ENCODE measurements at places on chromosomes 6 and 20.
A peak's percentile ranks its signal among the peaks of the same experiment; 100 is the strongest.

DNA sequence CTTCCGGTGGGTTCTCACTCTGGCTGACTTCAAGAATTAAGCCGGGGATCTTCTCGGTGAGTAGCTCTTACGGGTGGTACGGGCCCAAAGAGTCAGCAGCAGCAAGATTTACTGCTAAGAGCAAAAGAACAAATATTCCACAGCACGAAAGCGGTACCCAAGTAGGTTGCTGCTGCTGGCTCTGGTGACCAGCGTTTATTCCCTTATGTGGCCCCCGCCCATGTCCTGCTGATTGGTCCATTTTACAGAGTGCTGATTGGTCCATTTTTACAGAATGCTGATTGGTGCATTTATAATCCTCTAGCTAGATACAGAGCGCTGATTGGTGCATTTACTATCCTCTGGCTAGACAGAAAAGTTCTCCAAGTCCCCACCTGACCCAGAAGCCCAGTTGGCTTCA lies 44.3 kb downstream of the FAM50B start:
- peaks cover 4% of the 10 kb centered on the region for H3K4me1 ChIP-seq
- no peak overlapping the region for H3K27ac ChIP-seq
- no peaks in the 10 kb centered on the region for H3K36me3 ChIP-seq
- no peak for DNase-seq
- H3K27me3 ChIP-seq: no peaks in the 10 kb centered on the region

DNA sequence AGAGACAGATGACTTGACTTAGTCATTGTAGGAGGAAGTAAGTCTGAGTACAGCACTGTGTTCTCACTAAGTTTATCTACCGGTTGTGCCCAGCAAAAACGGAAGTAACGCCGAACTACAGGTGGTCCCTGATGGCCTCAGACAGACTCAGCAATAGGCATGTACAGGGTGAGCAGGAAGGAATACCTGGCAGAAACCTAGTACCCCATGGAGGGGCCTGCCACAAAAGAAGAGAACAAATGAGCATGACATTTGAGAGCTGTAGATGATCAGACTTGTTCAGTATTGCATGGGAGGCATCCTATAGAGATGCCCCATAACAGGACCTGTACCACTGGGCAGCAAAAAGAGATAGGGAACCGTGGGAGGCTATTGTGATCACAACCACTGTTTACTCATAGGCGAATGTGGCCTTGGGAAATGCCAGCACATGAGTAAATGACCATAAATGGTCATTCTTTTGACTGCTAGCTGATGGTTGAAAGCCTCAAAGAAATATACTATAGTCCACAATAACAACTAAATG lies 106.4 kb upstream of the TAB2 start:
- no peak overlapping the region for H3K4me3 ChIP-seq
- H3K27ac ChIP-seq: peak overlapping the region; percentile 21
- H3K4me1 ChIP-seq: peaks cover 40% of the 10 kb centered on the region

DNA sequence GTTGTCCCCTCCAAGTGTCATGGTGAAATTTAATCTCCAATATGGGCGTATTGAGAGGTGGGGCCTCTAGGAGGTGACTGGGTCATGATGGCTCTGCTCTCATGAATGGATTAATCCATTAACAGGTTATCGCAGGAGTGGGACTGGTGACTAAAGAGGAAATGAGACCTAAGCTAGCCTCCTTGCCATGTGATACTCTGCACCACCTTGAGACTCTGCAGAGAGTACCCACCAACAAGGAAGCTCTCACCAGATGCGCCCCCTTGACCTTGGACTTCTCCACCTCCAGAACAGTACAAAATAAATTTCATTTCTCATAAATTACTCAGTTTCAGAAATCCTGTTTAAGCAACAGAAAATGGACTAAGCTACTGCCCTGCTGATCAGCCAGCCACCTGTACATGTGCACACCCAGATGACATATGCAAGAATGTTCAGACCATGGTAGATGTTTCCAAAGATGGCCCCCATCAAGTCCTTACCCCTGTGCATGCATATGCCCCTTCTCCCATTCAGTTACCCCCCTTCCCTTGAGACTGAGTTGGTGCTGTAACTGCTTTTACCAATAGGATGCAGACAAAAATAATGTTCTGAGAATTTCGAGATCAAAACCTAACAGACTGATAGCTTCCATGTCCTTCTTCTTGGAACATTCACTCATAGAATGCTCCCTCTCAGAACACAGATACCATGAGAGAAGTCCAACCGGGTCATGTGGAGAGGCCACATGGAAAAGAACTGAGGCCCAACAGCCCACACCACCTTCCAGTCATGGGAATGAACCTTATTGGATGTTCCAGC lies 28.4 kb downstream of the MAP3K5 start:
- no peaks in the 10 kb centered on the region for H3K27me3 ChIP-seq
- DNase-seq: no peak
- no peak overlapping the region for H3K4me3 ChIP-seq
- H3K4me1 ChIP-seq: peaks cover 6% of the 10 kb centered on the region
- no peak overlapping the region for H3K27ac ChIP-seq

- H3K4me3 ChIP-seq: no peak overlapping the region
- H3K36me3 ChIP-seq: no peaks in the 10 kb centered on the region
- H3K27ac ChIP-seq: no peak overlapping the region
- peaks cover 66% of the 10 kb centered on the region for H3K4me1 ChIP-seq
Measured at GRCh38 chr6:111802720-111803330, 70.4 kb downstream of the FYN start.

DNA sequence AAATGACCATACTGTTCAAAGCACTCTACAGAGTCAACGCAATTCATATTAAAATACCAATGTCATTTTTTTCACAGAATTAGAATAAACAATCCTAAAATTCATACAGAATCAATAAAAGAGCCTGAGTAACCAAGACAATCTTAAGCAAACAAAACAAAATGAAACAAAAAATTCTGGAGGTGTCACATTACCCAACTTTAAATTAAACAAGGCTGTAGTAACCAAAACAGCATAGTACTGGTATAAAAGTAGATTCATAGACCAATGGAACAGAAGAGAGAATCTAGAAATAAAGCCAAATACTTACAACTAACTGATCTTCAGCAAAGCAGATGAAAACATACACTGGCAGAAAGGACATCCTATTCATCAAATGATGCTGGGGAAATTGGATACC lies 346.9 kb upstream of the JAG1 start:
- H3K36me3 ChIP-seq: no peaks in the 10 kb centered on the region
- no peak overlapping the region for H3K27ac ChIP-seq
- H3K4me3 ChIP-seq: no peak overlapping the region
- no peak for DNase-seq

DNA sequence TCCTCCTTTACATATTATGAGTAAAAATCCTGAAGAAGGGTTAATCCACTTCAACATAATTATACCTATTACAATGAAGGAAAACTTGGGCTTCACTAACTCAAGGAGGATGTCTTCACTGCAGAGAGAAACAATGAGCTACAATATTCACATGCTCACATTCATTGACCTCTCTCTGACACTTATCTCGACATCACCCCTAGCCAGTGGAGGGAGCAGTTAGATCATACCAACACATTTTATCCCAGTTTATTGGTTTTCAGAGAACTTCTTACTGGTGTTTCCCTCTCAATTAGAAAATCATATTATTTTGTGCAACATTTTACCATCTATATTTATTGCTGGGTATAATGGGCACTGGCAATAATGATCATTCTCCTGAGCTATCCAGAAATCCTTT lies 646.5 kb downstream of the TENT5A start:
- no peaks in the 10 kb centered on the region for H3K4me1 ChIP-seq
- H3K27me3 ChIP-seq: no peaks in the 10 kb centered on the region
- H3K27ac ChIP-seq: no peak overlapping the region
- no peaks in the 10 kb centered on the region for H3K36me3 ChIP-seq

- H3K27me3 ChIP-seq: no peaks in the 10 kb centered on the region
- peak overlapping the region; percentile 67 for H3K27ac ChIP-seq
- H3K4me3 ChIP-seq: 0 out of 2 replicates have a peak overlapping the region, but pooled peaks have one; percentile 66
- peak; percentile 80 for DNase-seq
Measured at GRCh38 chr6:163404825-163405265, 9.7 kb upstream of the QKI start.

GRCh38 chr6:130837067-130837466 lies 9.9 kb downstream of the SMLR1 start:
- no peaks in the 10 kb centered on the region for H3K36me3 ChIP-seq
- no peak for DNase-seq
- H3K27me3 ChIP-seq: no peaks in the 10 kb centered on the region
- H3K27ac ChIP-seq: no peak overlapping the region
- peaks cover 9% of the 10 kb centered on the region for H3K4me1 ChIP-seq
- no peak overlapping the region for H3K4me3 ChIP-seq

GRCh38 chr6:125868252-125868651 lies 77.5 kb downstream of the NCOA7 start:
- H3K4me1 ChIP-seq: peaks cover 18% of the 10 kb centered on the region
- no peaks in the 10 kb centered on the region for H3K36me3 ChIP-seq
- no peak overlapping the region for H3K4me3 ChIP-seq
- H3K27me3 ChIP-seq: no peaks in the 10 kb centered on the region

DNA sequence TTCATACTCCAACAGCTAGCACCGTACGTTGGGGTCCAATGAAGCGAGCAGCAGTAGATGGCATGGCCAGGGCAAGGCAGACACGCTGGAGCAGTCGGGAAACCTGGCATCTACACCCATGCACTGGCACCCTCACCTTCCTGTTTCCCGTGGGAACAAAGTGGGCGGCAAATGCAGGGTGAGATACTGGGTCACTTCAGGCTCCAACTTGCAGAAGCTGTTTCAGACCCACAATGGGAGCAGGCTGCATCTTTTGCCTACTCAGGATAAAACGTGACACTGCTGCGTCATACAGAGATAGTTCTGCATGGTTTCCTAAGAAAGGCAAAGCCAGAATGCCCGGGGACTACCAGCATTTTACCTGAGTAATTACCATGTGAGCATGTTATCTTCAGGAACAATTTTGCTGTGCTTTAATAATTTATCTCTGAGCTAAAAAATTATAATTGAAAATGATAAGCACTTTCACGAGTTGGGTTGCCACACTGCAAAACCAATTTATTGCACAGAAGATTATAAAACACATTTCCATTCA lies 10.9 kb upstream of the CD93 start:
- no peak overlapping the region for H3K4me3 ChIP-seq
- H3K27me3 ChIP-seq: peaks cover 5% of the 10 kb centered on the region
- no peaks in the 10 kb centered on the region for H3K36me3 ChIP-seq
- no peaks in the 10 kb centered on the region for H3K4me1 ChIP-seq
- no peak overlapping the region for H3K27ac ChIP-seq
- DNase-seq: no peak

DNA sequence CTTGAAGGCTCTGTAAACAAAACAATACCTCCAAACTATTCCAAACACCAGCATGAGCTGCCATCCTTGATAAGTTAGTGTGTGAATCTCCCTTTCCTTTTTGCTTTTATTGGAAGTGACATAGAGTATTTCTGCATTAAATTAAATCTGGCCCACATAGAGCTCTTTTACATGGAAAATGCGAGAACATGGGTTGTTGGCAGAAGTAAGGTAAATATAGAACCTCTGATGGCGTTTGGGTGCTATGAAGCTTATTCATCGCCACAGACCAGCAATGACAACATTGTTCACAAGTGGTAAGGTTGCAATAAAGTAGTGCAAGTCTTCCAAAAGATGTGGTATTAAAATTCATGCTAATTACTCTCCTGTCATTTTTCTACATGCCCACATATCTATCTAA lies 445.8 kb upstream of the JAG1 start:
- H3K4me3 ChIP-seq: no peak overlapping the region
- no peak for DNase-seq
- peaks cover 20% of the 10 kb centered on the region for H3K4me1 ChIP-seq
- H3K36me3 ChIP-seq: no peaks in the 10 kb centered on the region
- no peaks in the 10 kb centered on the region for H3K27me3 ChIP-seq
- H3K27ac ChIP-seq: no peak overlapping the region

DNA sequence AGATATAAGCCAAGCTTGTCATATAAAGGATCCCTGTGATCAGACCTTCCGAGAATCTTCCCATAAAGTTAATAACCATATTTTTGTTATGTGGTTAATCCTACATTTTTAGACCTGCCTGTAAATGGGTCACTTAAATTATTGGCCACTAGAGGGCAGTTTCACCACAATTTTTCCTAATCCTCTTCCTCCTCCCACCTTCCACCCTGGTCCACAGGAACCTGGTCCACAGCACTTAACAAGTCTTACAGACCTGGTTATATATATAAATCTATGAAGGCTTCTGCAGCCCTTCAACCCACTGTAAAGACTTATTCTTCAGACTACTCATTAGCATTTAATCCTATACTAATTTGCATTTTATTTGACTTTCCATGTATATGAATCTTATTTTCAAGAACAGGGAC lies 28.3 kb downstream of the MRS2 start:
- peak; percentile 65 for DNase-seq
- no peak overlapping the region for H3K4me3 ChIP-seq
- H3K4me1 ChIP-seq: peaks cover 14% of the 10 kb centered on the region

DNA sequence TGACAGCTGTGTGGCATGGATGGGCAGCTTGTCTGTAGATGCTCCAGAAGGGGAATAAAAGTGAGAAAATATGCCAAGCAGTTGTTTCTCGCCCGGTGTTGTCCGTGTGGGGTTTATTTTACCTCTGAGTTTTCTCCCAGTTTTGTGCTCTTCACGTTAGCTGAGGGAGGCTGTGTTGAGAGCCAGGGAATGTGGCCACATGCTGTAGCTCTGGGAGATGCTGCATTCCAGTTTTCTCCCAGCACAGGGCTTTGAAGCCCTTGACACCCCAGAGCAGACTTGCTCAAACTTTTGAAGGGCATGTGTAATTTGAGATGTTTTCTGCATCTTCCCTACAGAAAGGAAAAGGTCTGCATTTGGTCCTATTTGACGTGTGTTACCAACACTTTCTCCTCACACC lies 67.7 kb downstream of the RREB1 start:
- DNase-seq: no peak
- H3K27ac ChIP-seq: peak overlapping the region; percentile 5
- no peaks in the 10 kb centered on the region for H3K27me3 ChIP-seq
- peaks cover 30% of the 10 kb centered on the region for H3K4me1 ChIP-seq
- H3K36me3 ChIP-seq: peaks cover 12% of the 10 kb centered on the region

- H3K27me3 ChIP-seq: no peaks in the 10 kb centered on the region
- peaks cover 6% of the 10 kb centered on the region for H3K4me1 ChIP-seq
- H3K4me3 ChIP-seq: no peak overlapping the region
- no peaks in the 10 kb centered on the region for H3K36me3 ChIP-seq
Measured at GRCh38 chr6:53598265-53598907, 53.5 kb upstream of the GCLC start.

- no peaks in the 10 kb centered on the region for H3K27me3 ChIP-seq
- no peak overlapping the region for H3K27ac ChIP-seq
- H3K36me3 ChIP-seq: no peaks in the 10 kb centered on the region
- no peak for DNase-seq
Measured at GRCh38 chr6:116066789-116067188, 6.1 kb upstream of the FRK start.

DNA sequence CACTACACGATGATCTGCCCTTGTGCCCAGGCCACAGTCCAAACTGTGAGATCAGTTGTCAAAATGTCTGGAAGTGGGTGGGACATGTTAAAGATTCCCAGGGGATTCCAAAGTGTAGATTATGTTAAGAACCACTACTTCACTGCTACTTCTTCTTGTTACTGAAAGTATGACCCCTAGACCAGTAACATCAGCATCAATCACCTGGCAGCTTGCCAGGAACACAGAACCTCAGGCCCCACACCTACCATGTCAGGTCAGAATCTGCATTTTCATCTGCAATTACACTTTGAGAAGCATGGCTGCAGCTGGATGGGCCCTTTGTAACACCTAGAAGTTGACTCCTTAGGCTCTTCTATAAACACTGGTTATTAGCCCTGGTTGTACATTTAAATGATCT lies 36.1 kb downstream of the RFPL4B start:
- no peaks in the 10 kb centered on the region for H3K36me3 ChIP-seq
- no peaks in the 10 kb centered on the region for H3K27me3 ChIP-seq
- H3K4me3 ChIP-seq: no peak overlapping the region
- no peak overlapping the region for H3K27ac ChIP-seq

- H3K27ac ChIP-seq: no peak overlapping the region
- peaks cover 37% of the 10 kb centered on the region for H3K4me1 ChIP-seq
- no peaks in the 10 kb centered on the region for H3K27me3 ChIP-seq
- peak; percentile 71 for DNase-seq
- no peak overlapping the region for H3K4me3 ChIP-seq
- H3K36me3 ChIP-seq: no peaks in the 10 kb centered on the region
Measured at GRCh38 chr6:116217069-116217468, 36.8 kb downstream of the TSPYL4 start.

All from GM23248 (cell line).